H4 (cell line): ENCODE measurements at places on chromosomes 11 and 22. TPM values are rescaled to one million over a fixed set of nuclear protein-coding genes. Genes with fewer than 3 reads are reported as not detected.

- no peak for DNase-seq
These were observed 7.0 kb downstream of the HPS5 start for GRCh38 chr11:18314784-18315523.

DNA sequence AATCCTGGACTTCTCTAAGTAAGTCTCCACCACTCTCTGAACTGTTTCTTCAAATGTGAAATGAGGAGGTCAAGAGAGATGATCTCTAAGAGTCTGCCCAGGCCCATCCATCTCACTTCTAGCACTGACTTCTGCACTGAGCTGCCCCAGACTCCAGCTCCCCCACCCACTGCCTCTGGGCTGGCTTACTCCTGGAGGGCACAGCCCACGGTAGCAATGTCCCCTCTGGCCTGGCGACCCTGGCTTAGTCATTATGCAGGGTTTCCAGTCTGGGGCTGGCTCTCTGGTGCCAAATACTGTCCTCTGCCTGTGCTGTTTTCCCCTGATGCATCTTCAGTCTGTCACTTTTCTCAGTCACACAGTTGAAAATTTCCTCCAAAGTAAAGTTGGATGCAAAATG is 60.9 kb downstream of the PKNOX2 start:
- no peak for DNase-seq

Gene CCDC87
- 0.04 and 0.56 TPM in 2 replicates for total RNA-seq

Gene LARGE1
- total RNA-seq: 3.9 and 4.6 TPM in 2 replicates

- DNase-seq: peak; percentile 58
These were observed 2.7 kb upstream of the GAB2 start for GRCh38 chr11:78420255-78420764.

Gene METTL15
- 14.8 and 19.1 TPM in 2 replicates for total RNA-seq

Gene OLFML1
- 0.21 and 0.33 TPM in 2 replicates for total RNA-seq

Gene TNKS1BP1
- 12.6 and 18.2 TPM in 2 replicates for total RNA-seq

Gene NXPE1
- total RNA-seq: not detected in 2 replicates

DNA sequence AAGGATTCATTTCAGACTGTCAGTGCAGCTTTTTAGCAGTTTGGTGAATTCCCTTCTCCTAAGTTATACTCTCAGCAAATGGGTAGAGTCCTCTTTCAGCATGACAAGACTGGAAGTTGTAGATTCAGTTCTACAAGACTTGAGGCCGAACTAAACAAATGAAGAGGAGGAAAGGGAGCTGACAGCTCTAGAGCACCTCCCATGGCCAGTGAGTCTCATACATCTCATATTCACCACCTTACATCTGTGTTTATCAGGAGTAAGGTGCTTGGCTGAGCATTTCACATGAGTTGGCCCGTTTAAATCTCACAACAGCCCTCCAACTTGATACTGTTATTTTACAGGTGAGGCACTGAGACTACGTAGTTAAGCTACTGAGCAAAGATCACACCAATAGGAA is 30.4 kb downstream of the SEZ6L start:
- no peak for DNase-seq

Gene TRIM6
- 6.4 and 11.2 TPM in 2 replicates for total RNA-seq

Gene SYT12
- 0.08 TPM in 1 of 2 replicates, not detected in the other for total RNA-seq

DNA sequence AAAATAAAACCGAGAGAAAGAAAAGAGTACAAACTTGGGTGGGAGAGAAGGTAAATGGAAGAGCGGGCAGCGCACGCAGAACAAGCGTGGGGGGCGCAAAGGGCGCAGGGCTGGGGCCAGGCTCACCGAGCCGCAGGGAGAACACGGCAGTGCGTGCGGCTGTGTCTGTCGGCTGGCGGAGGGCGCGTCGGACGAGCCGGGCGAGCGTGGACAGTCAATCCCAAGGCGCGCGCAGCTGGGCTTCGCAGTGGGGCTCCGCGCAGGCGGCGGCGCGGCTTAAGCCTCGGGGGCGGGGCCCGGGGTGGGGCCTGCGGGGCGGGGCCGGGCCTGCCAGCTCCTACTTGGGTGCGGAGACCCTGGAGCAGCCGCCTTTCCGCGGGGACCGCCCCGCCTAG is at the start of gene UCP2:
TSS of gene UCP2 (minus strand) at position 249 of the 395 bp plus-strand sequence. CDS start 4,465 bp downstream, outside the sequence.
- no peak for DNase-seq

Gene OVCH2
- 0.43 TPM in 1 of 2 replicates, not detected in the other for total RNA-seq

Gene FRMD8
- 16.3 and 37.3 TPM in 2 replicates for total RNA-seq

- DNase-seq: no peak
These were observed 266.7 kb upstream of the B3GAT1 start for GRCh38 chr11:134678744-134679143.

DNA sequence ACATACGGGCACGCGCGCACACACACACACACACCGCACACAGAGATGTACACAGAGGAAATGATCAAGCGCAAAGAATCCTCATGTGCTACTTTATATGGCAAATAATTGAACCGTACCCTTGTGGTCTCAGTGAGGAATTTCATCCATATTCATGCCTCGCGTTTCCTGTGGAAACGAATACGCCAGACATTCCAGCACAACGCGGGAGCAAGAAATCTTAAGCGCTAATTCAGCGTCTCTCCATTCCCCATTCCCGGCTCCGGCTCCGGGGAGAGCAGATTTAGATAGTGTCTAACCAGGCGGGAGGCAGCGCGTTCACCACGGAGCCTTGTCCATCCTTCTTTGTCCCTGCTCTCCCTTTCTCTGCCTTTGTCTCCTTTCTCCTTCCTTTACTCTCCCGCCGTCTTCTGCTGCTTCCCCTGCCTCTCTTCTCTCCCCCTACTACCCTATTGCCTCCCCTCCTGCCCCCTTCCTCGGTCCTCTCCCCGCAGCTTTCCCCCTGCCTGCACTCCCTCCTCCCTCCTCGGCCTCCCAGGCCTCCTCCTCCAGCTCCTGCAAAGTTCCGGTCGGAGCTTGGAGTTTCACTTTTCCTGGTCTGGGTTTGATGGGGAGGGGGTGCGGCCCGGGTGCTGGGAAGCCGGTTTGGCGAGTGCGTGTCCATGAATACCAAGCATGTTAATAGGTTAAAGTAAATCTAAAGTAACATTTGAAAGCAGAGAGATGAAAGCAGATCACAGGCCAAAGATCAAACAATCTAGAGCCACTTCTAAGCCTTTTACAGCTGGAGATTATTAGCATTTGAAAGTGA is 579.3 kb downstream of the BUD13 start:
- peak; percentile 58 for DNase-seq

GRCh38 chr11:35735411-35735810 is 72.8 kb downstream of the TRIM44 start:
- no peak for DNase-seq

Gene APOL5
- not detected in 2 replicates for total RNA-seq

Gene MS4A7
- total RNA-seq: not detected in 2 replicates
